Activated naive CD4-positive, alpha-beta T cell treated with anti-CD3 and anti-CD28 coated beads, Interleukin-2, amount 50 U/mL, for 72 hours (primary cell): ENCODE measurements at places on chromosomes 16 and 17.
A peak's percentile ranks its signal among the peaks of the same experiment; 100 is the strongest.

GRCh38 chr16:73000020-73000906 lies 47.7 kb downstream of the ZFHX3 start:
- no peak for DNase-seq

DNA sequence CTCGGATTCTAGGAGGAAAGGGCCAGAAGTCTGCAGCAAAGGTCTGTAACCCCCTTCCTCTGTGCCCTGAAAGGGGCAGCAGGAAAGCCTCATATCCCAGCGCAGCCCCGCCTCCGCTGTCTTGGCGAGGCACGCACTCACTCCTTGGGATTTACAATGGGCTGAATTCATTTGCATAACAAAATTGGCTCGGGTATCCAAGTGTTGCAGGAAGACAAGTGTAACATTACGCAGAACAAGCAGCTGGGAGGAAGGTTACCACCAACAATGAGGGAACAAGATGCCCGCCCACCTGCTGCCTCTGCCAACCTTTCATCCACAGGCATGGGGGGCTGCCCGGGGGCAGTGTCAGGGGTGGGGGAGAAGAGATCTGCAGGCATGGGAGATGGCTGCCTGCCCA lies 130.4 kb downstream of the MRM1 start:
- no peak for DNase-seq

- no peak for DNase-seq
Observed at GRCh38 chr17:28908640-28909167, 5.8 kb upstream of the DHRS13 start.

DNA sequence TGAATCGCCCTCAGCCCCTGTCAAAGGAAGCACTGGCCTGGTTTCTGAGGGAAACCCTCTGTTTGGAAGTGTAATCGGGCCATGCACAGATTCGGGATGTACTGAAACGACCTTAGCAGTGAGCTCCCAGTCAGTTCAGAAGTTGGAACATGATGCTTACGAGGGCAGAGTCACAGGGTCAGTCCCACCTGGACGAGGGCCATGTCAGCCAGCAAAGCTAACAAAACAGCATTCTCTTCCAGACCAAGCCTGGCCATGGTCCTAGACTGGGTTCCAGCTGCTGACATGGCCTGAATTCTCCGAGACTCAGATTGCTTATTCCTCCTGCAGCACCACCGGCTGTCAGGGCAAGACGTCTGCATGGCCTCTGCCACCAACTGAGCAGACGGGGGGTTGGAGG lies 192.2 kb upstream of the WSCD1 start:
- no peak for DNase-seq

- no peak for DNase-seq
Observed at GRCh38 chr17:43961954-43962353, 8.2 kb upstream of the PYY start.

DNA sequence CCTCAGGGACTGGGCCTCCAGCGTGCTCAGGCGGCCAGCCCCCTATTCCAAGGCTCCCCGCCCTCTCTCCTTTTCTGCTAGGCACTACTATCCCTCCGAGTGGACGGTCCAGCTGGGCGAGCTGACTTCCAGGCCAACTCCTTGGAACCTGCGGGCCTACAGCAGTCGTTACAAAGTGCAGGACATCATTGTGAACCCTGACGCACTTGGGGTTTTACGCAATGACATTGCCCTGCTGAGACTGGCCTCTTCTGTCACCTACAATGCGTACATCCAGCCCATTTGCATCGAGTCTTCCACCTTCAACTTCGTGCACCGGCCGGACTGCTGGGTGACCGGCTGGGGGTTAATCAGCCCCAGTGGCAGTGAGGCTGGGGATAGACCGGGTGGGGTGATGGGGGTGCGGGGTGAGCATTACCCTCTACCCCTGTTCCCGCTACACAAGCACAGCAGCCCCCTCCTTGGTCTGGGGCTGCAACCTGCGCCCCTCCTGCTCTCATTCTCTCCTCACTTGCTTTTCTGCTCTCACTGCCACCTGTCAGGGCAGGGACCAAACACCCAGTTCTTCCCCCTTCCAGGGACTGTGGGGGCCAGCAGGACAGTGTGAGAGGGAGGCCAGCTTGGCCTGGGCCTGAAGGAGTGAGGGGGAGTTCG lies 1.1 kb downstream of the PRSS41 start:
- peak; percentile 46 for DNase-seq
